Renal cortex interstitium (tissue), 15 donors: ENCODE measurements at places on chromosomes 5 and 9. TPM values are rescaled to one million over a fixed set of nuclear protein-coding genes. Genes with fewer than 3 reads are reported as not detected.

- DNase-seq = no peak
Measured at GRCh38 chr5:82664732-82665131, 386.6 kb upstream of the RPS23 start.

GRCh38 chr5:163432544-163432943 lies 4.9 kb upstream of the CCNG1 start:
- DNase-seq = no peak

- DNase-seq = no peak
Measured at GRCh38 chr9:8769153-8769552, 969.6 kb upstream of the DMAC1 start.

DNA sequence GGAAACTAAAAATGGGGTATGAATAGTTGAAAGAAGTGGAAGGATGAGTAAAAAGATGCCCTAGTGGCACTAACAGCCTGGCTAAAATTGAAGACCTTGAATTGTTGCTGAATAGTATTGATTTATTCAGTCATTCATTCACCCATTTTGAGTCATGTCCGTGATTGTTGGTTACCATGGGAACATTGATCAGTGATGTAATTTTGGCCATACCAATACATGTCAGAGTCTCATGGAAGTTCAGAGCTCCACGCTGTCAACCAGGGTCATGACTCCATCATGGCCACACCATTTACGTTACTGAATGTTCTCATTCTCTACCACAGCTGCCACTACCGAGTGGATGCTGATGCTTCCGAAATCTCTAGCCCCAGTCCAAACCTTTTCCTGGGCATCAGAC lies 62.5 kb upstream of the FOXE1 start:
- no peak for DNase-seq

DNA sequence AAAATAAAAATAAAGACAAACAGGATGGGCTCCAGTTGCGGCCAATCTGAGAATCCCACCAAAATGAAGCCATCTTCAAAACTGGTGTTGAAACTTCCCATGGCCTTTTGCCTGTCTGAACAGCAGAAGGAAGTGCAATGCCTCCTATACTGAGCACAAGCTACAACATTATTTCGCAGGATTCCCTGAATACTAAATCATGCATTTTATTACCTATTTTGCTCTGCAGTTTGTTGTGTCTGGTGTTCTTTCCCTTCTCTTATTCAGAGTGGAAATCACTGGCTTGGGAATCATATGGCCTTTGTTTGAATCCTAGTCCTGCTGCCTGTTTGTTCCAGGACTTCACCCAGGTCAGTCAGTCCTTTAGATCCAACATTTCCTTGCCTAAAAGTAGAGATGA lies at the start of gene OR2Y1:
TSS of gene OR2Y1 (minus strand) at position 101 of the 400 bp plus-strand sequence. CDS start at position 101, 0 bp downstream.
- no peak for DNase-seq

DNA sequence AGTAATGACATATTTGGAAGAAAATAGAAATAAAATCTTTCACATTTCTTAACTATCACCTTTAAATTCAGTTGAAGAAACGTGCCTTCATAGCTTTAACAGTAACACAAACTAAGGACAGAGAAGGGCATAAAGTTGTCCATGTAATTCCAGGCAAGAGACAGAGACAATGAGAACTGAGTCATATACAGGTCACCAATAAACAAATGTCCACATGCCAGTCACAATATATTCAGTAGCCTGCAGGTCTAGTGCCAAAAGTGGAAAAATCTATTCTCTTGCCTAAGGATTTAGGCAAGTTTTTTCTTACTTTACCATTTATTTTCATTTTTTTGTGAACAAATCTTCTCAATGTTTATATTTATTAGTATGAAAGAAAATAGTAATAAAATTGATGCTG lies 1711.5 kb upstream of the NUDT12 start:
- no peak for DNase-seq

Gene HTR4
- polyA plus RNA-seq = 0.07 TPM
